Skeletal muscle tissue (tissue), 5 donors: ENCODE measurements at places on chromosomes 4 and X. TPM values are rescaled to one million over a fixed set of nuclear protein-coding genes. Genes with fewer than 3 reads are reported as not detected.

The CT55 gene
- not detected for total RNA-seq

The RPS3A gene
- total RNA-seq = 5,357 TPM

The PPARGC1A gene
- total RNA-seq = 12.5 TPM

The GPR82 gene
- not detected for total RNA-seq

The CDKL2 gene
- total RNA-seq = not detected

The DDX53 gene
- total RNA-seq = not detected

The CXCL11 gene
- 0.52 TPM for total RNA-seq
